ENCODE measurements at places on chromosomes 13 and 19.

- peak; percentile 37 for DNase-seq
These were observed 649 bp downstream of the TMEM91 start for GRCh38 chr19:41376998-41377365.

DNA sequence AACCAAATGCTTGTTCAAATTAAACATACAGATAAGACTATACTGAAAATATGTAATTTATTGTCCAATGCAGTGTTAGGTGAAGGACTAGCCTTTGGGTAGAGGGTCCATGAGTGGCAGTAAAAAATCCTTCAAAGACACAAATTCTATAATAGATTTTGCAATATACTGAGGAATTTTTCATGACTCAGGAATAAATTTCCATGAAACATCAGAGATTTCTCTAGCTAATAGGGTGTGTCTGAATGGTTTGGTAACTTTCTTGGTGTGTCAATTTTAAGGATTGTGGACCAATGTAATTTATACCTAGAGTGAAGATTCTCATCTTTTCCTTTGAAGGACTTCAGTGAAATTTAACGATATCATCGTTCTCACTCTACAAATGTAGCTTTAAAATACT lies 546.7 kb downstream of the SLITRK5 start:
- DNase-seq, result no peak

- no peak for DNase-seq
These were observed 529.2 kb upstream of the NBEA start for GRCh38 chr13:34412817-34413375.

- DNase-seq, result no peak
These were observed 40.2 kb upstream of the TEX29 start for GRCh38 chr13:111280226-111280625.

DNA sequence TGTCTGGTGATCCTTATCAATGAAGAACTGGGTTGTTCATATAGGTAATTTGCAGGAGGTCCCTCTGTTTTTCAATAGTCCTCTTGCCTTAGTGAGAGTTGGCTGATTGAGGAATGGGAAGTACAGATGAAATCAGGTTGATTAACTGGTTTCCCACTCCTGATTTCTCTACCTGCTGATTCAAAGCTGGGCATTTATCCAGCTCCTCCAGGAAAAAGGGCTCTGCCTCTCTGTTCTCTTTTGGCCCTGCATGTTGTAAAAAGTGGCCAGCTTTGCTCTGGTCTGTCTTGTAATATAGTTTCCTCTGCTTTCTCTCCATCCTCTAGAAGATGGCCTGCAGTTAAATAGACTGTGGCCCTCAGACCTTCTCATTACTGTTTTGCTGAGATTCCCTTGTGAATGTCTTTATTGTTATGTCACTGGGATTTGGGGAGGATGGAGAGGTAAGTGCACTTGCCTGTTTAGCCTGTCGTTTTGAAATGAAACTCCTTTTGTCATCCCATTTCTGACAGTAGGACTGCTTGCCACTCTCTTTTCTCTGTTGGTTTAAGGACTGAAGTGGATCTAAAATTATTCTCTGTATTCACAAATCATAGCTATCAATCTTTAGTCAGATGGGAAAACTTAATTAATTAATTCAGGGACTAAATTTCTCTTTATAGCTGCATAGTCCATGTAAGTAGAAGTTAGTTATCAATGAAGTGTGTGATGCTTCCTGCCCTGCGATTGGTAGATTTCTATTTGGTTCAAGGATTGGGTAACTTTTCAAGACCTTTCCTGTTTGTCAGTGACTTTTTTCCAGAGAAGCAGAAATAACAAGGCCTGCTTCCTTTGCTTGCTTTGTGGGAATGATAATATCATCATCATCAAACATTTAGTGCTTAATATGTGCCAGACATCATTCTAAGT lies 28.5 kb downstream of the GARRE1 start:
- no peak for DNase-seq

GRCh38 chr19:7254590-7254989 lies 39.6 kb downstream of the INSR start:
- DNase-seq, result no peak

DNA sequence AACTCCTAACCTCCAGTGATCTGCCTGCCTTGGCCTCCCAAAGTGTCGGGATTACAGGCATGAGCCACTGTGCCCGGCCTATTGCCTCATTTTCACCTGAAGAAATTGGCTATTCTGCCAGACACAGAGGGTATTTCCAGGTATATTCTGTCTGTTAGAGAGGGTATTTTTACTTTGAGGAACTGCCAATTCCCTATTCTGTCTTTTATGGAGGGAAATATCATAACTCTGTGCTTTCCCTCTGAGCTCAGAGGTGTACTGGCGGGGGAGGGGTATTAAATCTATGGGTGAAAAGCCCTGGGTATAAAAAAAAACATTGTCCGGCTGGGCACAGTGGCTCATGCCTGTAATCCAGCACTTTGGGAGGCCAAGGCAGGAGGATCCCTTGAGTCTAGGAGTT lies 24.8 kb downstream of the TSKS start:
- no peak for DNase-seq

- no peak for DNase-seq
These were observed 18.9 kb upstream of the SLC35E1 start for GRCh38 chr19:16590876-16591802.

DNA sequence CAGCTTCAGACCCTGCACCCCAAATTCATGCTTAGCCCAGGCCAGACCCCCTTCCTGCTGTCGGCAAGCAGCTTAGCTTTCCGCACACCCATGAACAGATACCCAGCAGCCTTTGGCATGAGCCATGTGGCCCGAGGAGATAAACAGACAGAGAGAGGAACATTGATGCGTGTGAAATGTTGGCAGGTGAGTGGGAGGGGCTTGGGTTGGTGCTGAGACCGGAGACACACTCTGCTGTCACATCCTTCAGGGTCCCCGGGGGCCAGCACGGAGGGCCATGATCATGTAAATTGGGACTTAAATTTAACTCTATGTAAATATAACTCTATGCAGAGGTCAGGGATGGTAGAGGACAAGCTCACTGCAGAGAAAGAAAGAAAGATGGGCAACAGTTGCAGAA lies 1.5 kb downstream of the CD22 start:
- no peak for DNase-seq

DNA sequence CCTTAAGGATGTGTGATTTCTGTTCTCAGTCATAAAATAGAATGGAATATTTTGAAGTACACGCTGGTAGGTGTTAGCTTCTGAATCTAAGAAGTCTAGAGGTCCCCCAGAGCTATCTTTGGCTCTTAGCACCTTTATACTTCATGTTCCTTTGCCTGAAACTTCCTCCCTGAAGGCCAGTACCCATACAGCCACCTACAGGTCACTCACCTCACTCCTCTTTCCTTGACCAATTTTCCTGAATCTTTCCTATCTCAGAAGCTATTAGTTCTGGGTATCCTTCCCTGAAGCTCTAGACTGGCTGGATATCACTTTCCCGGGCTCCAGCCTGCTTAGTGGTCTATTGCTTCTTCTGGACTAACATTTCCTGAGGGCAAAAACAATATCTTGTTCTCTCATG lies 93.4 kb upstream of the EDNRB start:
- DNase-seq, result no peak

GRCh38 chr13:109756778-109757177 lies 29.6 kb downstream of the IRS2 start:
- no peak for DNase-seq

- peak; percentile 55 for DNase-seq
These were observed 264.3 kb downstream of the FOXO1 start for GRCh38 chr13:40401911-40402776.

GRCh38 chr13:45242070-45242469 lies 41.2 kb upstream of the KCTD4 start:
- no peak for DNase-seq

DNA sequence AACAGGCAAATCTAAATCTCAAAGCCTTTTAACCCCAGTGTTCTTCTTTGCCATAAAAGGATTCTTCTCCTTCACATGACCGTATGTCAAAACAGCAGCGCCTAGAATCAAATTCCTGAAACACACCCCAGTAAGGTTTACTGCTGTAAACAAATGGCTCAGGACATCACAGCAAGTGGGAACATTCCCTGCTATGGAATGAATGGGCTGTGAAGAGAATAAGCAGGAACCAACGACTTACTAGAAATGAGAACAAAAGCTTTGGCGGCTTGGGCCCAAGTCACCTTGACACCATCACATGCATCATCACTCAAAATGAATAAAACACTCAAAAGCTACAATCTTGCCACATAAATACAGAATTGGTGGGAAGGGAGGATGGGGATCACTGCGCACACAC lies 80.4 kb upstream of the SPATA13 start:
- no peak for DNase-seq

GRCh38 chr19:53422551-53422950 lies 9.2 kb upstream of the ZNF761 start:
- DNase-seq, result no peak

DNA sequence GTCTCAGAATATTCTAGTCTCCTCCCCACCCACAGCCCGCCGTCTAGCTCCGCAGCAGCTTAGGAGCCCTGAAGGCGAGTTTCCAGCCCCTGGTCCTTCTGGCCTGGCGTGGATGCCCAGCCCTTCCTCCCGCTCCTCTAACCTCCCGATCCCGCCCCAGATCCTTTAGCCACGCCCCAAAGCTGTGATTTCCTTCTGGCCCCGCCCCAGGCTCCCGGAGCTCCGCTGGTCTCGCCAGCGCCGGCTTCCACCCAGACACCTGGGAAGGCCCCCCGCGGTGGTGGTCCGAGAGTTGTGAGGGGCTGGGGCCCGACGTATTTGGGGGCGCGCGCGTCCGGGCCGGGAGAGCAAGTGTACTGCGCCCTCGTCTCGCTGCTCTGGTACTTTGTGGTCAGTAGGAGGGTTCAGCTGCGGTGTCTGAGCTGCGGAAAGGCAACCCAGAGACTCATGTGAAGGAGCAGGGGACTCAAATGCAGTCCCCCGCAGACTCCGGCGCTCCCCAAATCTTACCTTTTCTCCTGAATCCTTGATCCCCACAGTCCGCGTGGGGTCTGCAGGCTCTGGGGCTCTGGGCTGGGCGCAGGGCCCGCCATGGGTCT lies at the start of gene CGB7:
Gene CGB7, minus strand, starts transcription at position 114 of the 599 bp plus-strand sequence. CDS start 2,374 bp downstream, outside the sequence.
- DNase-seq, result peak; percentile 61

GRCh38 chr13:24906268-24906667 lies 142.3 kb downstream of the RNF17 start:
- DNase-seq, result no peak

DNA sequence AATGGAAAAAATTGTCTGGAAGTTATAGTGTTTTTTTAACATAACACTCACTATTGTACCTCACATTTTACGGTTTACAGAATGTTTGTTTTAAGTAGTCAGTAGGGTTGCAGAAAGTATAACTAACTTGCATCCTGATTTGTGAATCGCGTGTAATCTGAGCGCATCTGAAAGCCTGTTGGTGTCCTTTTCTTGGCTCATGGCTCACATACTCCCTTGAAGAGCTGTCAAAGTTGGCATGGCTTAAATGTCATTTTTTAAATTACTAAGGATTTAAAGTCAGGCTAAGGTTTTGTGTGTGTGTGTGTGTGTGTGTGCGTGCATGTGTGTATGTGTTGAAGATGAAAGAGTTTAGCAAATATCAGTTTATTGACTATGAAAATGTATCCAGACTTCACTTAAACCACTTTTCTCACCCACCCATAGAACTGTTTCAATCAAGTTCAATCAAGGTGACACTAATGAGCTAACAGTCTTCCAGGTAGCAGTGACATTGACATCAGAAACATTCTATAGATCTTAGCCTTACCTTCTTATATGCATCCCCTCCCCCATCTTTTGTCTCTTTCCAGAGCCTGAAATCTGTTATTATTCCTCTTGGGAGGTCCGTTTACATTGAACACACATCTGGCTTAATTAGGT lies 480.4 kb upstream of the SGCG start:
- no peak for DNase-seq

GRCh38 chr13:75360170-75360569 lies 121.8 kb downstream of the TBC1D4 start:
- no peak for DNase-seq

- DNase-seq, result no peak
These were observed 122.7 kb downstream of the RAB20 start for GRCh38 chr13:110438776-110439175.

GRCh38 chr13:44903574-44903985 lies 85.7 kb downstream of the NUFIP1 start:
- DNase-seq, result no peak

GRCh38 chr13:51625555-51626345 lies 41.5 kb downstream of the WDFY2 start:
- DNase-seq, result no peak

DNA sequence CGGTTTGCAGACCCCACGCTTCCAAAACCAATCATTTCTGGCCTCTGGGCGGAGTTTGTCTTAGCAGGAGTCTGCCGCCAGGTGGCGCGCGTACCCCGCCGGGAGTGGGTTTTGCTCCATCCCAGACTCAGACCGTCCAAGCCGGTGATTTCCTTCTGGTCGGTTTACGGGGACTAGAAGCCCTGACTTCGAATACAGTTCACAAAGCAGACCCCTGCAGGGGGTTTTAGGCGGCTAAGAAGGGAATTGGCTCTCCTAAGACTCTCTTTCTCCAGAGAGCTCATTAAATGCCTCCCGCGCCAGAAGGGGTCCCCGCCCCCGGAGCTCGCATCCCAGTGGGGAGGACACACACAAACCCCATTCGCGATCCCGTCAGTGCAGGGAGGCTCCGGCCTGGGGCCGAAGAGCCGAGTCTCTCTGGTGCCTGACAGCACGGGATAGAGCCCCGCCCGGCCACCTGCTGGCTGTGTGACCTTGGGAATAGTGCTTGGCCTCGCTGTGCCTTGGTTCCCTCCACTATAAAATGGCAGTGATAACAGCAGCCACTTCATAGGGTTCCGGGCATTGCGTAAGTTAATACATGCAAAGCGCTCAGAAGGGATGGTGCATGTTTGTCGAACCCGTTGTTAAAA lies 8.6 kb upstream of the NUP62 start:
- peak; percentile 86 for DNase-seq

- no peak for DNase-seq
These were observed 4.5 kb upstream of the CADM4 start for GRCh38 chr19:43644181-43644580.

GRCh38 chr13:51451467-51452360 lies 1.1 kb downstream of the INTS6 start:
- peak; percentile 85 for DNase-seq

- peak; percentile 75 for DNase-seq
These were observed 469 bp downstream of the COX6B2 start for GRCh38 chr19:55353803-55354697.

- no peak for DNase-seq
These were observed 253.6 kb downstream of the MTUS2 start for GRCh38 chr13:29073755-29074154.

DNA sequence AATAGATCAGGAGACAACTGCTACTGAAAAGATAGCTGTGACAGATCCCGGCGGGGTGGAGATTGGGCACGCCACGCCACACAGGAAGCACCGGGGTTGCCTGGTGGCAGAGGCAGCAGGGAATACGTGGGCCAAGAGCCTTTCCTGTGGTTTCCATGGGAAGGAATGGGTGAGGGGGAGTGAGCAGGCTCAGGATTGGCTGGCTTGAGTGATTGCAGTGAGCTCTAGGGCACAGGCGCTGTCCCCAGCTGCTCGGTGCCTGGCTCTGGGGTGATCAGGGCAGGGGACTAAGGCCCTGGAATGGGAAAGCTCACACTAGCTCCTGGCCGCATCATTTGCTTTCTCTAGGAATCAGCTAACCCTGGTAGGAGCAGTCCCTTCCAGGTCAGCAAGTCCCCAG lies 166.1 kb downstream of the USP12 start:
- DNase-seq, result no peak

All from activated CD4-positive, alpha-beta memory T cell treated with anti-CD3 and anti-CD28 coated beads for 36 hours (primary cell).